Transverse colon (tissue), 4 donors: ENCODE measurements at places on chromosomes 6 and 20. TPM values are rescaled to one million over a fixed set of nuclear protein-coding genes. Genes with fewer than 3 reads are reported as not detected.

ID4 gene
- total RNA-seq, result 5.7 TPM

CCN5 gene
- 9.5 TPM for total RNA-seq

TP53TG5 gene
- total RNA-seq, result not detected

GRCh38 chr6:3740551-3741476 lies 10.7 kb downstream of the PXDC1 start:
- DNase-seq, result no peak

- no peak for DNase-seq
Observed at GRCh38 chr6:15937602-15938001, 191.3 kb upstream of the MYLIP start.

GRCh38 chr20:32763202-32764004 lies 1.2 kb downstream of the DNMT3B start:
- DNase-seq, result no peak

GRCh38 chr20:2349801-2350200 lies 30.9 kb upstream of the TGM6 start:
- DNase-seq, result no peak

DNA sequence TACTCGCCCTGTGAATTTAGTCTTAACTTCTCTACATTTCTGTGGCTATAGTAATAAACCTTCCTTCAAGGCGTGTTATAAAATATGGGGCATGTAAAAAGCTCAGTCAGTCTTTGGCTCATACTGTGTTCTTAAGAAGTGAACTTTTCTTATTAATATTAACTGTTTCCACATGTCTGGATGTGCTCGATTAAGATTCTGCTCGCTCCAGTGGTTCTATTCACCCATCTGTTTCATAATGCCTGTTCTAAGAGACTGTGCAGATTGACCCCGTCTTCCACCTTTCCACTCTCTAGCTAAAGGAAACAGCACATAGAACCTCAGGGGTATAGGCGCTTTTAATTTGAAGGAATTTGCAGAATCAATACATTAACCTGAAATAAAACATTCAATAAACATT lies 99.9 kb downstream of the L3MBTL3 start:
- DNase-seq, result no peak

- no peak for DNase-seq
Observed at GRCh38 chr6:10259671-10260070, 155.2 kb downstream of the TFAP2A start.

DNA sequence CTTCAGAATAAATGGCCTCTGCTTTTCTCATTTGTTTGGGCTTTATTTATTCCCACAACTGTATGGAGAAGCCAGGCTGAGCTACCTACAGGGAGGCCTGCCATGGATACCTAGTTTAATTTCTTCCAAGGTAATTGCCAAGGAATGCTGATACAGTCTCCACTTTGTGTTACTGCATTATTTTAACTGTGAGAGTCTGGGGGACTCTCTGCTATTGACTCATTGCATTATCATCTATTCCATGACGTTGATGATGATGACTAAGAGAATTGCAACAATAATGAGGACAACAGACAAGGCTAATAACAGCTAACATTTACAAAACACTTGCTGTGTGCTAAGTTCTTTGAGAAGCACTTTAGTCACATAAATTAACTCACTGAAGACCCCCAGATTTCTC lies 88.3 kb upstream of the COL21A1 start:
- DNase-seq, result no peak

GRCh38 chr6:22556266-22556665 lies 13.1 kb upstream of the HDGFL1 start:
- DNase-seq, result no peak

DNA sequence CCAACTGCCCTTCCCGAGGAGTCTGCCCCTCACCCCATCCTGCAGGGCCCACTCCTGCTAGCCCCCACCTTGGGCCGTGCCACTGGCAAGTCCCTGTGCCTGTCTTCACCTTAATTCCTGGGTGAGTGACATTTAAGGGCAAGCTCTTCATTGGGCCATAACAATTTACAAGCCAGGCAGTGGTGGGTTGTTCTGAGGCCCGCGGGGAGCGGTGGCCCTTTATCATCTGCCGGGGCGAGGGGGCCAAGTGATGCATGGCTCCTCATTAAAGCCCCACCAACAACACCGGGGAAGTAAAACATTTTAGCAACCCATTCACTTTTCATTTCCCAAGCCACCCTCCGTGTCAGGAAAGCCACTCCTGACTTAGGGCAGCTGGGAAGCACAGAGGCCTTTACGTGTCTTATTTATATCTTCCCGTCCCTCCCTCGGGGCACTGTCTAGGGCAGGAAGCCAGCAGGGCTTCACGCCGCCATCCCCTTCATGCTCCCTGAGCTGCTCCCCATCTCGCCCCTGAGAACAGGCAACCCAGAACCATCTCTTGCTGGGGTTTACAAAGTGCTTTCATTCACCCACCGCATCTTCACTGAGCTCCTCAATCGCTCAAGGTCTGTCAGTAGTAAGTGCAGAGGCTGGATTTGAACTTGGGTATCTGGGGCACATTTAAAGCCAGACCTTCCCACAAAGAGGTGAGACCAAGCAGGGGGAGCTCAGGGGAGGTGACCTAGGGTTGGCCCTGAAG lies 55.5 kb upstream of the CCDC167 start:
- DNase-seq, result no peak

DNA sequence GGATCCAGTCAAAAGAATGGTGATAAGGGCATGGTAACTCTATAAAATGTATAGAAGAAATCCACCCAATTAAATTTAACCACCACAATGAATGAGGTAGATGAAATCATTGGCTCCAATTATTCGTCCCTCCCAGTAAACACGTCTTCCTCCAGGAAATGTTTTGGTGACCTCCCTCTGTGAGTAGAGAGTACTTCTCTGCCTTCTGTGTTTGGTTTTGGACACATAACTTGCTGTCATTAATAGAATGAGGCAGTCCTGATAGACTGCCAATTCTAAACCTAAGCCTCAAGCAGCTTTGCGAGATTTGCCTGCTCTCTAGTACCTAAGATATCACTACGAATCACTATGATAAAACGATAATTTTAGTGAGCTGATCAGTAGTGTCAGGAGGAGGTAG lies 632.8 kb downstream of the HDGFL1 start:
- no peak for DNase-seq
